NCI-H1105 (cell line): ENCODE measurements at places on chromosomes 7 and 10.

DNA sequence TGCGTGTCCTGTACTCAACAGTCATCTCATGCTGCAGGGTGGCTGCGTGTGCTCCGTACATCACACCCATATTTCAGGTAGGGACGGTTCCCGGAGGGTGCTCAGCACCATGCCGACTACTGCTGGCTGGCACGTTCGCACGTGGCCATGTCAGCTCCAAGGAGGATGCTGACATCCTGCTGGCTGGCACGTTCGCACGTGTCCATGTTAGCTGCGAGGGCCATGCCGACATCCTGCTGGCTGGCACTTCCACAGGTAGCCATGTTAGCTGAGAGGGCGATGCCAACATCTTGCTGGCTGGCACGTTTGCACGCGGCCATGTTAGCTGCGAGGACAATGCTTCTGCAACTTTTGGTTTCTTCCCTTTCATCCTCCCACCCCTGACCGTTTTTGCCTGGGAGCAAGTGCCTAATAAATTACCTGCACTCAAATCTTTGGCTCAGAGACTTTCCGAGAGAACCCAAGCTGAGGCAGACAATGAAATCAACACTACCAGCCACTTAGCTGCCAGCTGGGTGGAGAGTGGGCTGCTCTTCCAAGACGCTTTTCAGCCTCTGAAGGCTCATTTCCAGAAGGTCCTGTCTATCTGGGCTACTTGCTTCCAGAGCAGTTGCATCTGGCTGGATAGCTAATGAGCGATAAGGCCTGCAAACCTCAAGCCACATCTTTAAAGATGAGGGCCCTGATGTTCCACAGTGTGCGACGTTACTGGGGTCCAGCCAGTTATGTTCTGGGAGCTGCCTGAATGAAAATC, 104.6 kb downstream of the WDR37 start:
- DNase-seq = no peak

- DNase-seq = peak; percentile 85
Measured at GRCh38 chr10:119207366-119207666, at the start of gene GRK5. TSS of gene GRK5 (plus strand) at chr10:119207571. CDS start at chr10:119207918, 347 bp downstream.

- no peak for DNase-seq
Measured at GRCh38 chr7:90586091-90586490, 10.0 kb upstream of the CDK14 start.

DNA sequence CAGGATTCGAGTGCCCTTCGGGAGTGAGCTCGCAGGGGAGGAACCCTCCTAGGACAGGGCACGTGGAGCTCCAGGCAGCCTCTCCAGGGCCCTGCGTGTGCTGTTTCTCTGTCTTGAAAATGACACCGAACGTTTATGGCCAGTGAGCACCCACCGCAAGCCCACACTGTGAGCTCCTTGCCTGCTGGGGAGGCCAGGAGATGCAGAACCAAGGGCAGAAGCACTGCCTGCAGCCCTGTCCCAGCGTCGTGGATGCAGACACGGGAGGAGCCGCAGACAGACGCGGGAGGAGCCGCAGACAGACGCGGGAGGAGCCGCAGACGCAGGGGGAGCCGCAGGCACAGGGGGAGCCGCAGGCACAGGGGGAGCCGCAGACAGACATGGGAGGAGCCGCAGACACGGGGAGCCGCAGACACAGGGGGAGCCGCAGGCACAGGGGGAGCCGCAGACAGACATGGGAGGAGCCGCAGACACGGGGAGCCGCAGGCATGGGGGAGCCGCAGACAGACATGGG, 314.4 kb downstream of the PTPRN2 start:
- DNase-seq = no peak

- no peak for DNase-seq
Measured at GRCh38 chr7:22694597-22695207, 32.3 kb upstream of the IL6 start.

DNA sequence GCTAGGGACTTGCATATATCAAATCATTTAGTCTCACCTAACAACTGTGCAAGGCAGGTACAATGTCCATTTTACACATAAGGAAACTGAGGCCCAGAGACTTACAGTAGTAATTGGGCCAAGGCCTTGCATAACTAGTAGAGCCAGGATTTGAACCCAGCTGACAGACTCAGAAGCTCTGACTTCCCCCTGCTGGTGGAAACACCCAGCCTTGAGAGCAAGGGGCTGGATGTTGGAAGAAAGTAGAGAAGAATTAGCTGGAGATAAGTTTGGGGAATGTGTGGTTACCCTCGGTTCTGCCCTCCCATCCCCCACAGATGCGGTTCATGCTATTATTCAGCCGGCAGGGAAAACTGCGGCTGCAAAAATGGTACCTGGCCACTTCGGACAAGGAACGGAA, 2.0 kb downstream of the AP1S1 start:
- no peak for DNase-seq

DNA sequence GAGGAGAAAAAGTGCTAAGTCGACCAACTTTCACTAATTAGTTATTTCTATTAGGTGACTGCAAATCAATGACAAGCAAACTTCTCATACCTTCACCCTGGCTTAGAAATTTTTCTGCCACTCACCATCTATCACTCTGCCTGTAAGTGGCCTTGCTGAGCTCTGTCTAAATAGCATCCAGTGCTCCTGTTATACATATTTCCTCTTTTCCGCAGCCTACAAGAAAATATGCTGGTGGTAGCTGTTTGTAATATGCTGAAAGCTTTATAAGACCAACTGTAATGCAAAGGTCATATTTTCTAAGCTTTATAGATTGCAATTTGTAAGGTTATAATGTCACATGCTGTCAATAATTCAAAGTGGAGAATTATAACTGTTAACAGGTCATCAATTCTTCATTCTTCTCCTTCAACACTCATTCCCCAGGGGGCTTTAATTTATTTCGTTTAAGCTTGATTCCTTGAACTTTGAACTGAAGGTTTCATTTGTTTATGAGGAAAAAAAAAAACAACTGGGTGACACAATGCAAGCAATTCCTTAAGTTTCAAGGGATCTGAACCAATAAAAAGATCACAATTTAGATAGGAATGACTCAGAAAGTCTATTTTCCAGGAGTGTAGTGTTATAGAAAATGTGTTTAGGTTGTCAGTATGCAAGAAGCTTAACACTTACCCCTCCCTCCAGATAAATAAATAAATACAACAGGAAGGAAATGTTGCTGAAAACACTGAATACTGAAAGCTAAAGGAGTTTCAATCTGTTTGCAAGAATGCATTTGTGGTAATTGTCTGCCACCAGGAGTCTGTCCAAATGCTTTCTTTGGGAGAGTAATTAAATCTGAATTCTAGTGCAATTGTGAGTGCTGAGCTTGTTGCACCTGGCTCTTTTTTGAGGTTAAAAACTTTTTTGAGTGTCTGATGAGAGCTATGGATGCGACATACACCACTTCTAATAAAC, 183.7 kb downstream of the SORCS1 start:
- no peak for DNase-seq

GRCh38 chr10:128657548-128657947, 531.3 kb upstream of the MKI67 start:
- DNase-seq = no peak

- DNase-seq = no peak
Measured at GRCh38 chr7:18175801-18176450, 148.3 kb upstream of the PRPS1L1 start.

- DNase-seq = no peak
Measured at GRCh38 chr7:115779561-115779960, 251.0 kb downstream of the TFEC start.

DNA sequence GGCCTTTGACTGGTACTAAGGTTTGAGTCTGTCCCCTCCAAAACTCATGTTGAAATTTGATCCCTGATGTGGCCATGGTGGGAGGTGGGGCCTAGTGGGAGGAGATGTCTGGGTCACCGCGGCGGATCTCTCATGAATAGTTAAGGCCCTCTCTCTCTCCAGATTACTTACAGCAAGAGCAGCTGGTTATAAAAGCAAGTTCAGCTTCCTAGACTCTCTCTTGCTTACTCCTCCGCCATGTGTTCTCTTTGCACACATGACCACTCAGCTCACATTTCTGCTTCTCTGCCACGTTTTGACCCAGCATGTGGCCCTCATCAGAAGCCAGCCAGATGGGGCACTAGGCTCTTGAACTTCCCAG, 29.9 kb upstream of the ZMIZ1 start:
- no peak for DNase-seq

- no peak for DNase-seq
Measured at GRCh38 chr10:10359263-10359662, 658.4 kb upstream of the CELF2 start.

DNA sequence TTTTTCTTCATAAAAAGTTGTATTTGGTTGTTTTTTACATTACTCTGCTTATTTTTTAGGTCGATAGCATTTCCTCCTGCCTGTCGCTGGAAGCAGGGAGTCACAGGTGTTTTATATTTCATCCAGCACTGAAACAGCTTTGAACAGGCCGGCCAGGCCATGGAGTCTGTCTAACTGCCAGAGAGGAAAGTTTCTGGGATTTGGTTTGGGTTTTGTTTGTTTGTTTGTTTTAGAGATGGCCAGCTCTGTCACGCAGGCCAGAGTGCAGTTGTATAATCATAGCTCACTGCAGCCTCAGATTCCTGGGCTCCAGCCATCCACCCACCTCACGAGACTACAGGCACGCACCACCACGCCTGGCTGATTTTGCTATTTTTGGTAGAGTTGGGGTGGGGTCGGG, 23.4 kb downstream of the PROSER2 start:
- DNase-seq = no peak

GRCh38 chr7:47291461-47292081, 290.3 kb downstream of the TNS3 start:
- DNase-seq = no peak

GRCh38 chr7:150866932-150867564, 14.7 kb downstream of the AOC1 start:
- DNase-seq = no peak

GRCh38 chr7:88635149-88635548, 124.4 kb upstream of the ZNF804B start:
- DNase-seq = no peak

- DNase-seq = no peak
Measured at GRCh38 chr10:98610836-98611235, 164.1 kb upstream of the HPS1 start.

GRCh38 chr7:127208351-127208750, 44.4 kb downstream of the GRM8 start:
- DNase-seq = no peak

DNA sequence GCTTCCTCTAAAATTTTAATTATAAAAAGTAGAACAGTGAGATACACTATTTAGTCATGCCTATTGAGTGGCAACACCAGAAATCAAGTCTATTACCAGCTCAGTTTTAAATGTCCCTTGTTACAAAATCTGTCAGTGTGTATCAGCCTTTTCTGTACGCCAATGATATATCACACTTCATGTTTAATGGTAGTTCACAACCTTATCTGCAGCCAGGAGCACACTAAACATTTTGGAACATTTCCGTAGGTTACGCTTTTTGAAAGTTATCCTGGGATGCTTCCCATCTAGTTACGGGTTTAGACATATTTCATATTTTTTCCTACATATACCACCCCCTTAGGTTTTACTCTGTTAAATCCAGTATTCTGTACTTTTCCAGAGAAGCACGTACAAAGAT, 5.4 kb downstream of the HNRNPA2B1 start:
- DNase-seq = no peak

- DNase-seq = no peak
Measured at GRCh38 chr7:116738378-116738777, 66.4 kb downstream of the MET start.

DNA sequence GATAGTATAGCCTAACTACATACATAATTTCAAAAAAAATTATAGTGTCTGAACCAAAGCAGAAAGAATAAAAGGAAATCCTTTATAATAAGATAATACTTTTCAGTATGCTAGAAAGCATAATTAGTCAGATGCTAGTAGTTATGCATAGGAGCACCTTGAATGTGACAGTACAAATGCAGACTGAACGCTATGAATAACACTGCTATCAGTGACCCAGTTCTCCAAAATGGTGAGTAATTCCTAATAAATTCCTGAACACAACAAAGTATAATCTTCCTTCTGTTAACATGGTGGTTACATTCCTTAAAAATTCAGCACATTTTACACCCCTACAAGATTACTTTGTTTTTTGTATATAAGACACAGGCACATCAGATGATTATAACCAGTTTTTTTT, 1.2 kb upstream of the CHPF2 start:
- DNase-seq = no peak

GRCh38 chr7:18384491-18385143, 110.9 kb upstream of the HDAC9 start:
- no peak for DNase-seq

DNA sequence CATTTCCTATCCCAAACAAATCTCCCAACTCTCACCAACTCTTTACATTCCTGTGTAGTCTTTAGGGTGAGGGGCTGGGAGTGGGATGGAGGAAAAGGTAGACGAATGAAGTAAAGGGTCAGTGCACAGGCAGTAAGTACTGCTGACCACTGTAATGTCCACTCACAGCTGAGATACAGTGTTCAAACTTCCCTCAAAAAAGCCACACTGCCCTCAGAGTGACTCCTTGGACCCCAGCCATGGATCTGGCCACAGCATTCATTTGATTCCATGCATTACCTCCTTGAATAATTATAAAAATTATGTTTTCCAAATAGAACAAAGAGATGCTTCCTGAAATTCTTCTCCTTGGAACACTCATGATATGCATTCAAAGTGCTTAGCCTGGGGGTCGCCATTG, 19.8 kb upstream of the HIPK2 start:
- no peak for DNase-seq

DNA sequence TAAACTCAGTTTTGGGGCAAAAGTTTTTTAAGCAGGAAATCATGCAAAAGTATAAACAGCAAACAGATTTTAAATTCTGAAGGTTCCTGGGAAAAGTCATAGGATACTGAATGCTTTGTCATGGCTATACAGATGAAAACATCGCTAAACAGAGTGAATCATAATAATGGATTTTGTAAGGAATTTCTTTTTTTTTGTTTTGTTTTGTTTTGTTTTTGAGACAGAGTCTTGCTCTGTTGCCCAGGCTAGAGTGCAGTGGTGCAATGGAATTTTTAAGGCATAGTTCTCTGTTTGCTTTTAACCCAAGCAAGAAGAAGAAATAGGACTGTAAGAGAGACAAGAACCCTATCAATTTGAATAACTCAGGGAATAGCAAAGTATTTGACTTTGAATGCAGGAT, 285.3 kb downstream of the NRG3 start:
- DNase-seq = no peak

DNA sequence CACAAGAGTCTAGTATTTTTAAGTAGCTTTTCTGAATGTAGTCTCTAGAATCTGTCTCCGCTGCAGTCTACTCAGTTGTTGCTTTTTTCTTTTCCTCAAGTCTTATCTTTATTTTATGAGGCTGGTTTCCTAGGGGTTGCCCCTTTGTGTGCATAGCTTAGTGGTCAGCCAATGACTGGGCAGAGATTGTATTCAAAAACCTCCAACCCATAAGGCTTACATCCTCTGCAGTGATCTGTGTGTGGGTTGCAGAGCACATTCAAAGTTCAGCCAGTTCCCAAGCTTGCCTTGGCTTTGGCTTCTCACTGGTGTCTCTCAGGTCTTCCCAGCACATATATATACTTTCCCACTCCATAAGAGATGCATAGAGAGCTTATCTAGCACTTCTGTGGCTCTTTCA, 160.0 kb upstream of the TCF7L2 start:
- no peak for DNase-seq

GRCh38 chr7:90173127-90173844, 19.0 kb downstream of the STEAP1 start:
- DNase-seq = no peak

GRCh38 chr7:79806161-79806734, 328.4 kb upstream of the GNAI1 start:
- no peak for DNase-seq
